Hematopoietic multipotent progenitor cell (in vitro differentiated cells): ENCODE measurements at places on chromosomes 3 and 15. TPM values are rescaled to one million over a fixed set of nuclear protein-coding genes. Genes with fewer than 3 reads are reported as not detected.

GRCh38 chr15:36358094-36358493 lies 221.3 kb upstream of the CDIN1 start:
- DNase-seq, result no peak

DNA sequence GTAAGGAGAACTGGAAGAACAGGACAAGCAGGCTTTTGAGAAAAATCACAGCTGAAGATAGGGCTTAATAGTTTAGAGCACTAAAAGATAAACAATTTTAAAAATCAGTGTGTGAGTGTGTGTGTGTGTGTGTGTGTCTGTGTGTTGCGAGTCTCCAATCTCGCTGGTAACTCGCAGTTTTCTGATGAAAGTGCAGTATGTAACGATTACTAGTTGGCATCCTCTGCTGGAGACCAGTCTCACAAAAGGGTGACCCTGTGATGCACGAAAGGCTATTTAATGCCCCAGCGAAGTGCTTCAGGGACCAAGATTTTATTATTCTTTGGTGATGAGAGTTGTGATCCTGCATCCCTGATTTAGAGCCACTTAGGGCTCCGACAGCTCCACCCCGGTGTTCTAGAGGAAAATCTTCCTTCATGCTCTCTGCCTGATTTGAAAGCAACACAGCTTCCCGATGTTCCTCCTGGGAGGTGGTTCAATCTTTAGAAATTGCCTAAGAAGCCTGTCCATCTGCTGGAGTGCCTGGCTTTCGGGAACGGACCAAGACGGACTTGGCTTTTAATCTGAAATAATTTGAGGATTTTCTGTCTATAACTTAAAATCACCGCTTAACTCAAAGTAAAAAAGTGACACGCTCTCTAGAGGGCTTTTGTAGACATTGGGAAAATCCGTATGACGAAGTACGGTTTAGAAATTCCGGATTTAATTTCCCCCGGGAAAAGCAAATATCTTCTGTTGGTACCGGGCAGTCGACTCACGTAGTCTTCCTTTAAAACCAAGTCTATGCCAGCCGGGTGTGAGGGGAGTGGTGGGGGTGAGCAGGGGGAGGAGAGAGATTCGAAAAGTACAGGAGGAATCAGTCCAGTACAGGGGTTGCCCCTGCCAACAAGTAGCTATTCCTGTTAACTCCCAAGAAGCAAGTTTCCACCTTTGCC lies 1.1 kb upstream of the ALCAM start:
- DNase-seq, result no peak

DNA sequence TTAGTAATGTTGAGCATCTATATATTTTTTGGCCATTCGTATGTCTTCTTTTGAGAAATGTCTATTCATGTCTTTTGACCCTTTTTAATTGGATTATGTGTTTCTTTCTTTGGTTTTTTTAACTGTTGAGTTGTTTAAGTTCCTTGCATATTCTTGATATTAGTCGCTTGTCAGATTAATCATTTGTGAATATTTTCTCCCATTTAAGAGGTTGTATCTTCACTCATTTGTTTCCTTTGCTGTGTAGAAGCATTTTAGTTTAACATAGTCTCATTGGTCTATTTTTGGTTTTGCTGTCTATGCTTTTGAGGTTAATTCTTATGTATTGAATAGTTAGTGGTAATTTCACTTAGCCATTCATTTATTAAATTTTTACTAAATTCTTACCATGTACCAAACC lies 283.8 kb downstream of the ZPLD1 start:
- no peak for DNase-seq

Gene SSUH2
- total RNA-seq, result under 0.01 TPM

Gene CPLX3
- total RNA-seq, result not detected
